Neural progenitor cell (in vitro differentiated cells): ENCODE measurements at places on chromosomes 6 and 20. TPM values are rescaled to one million over a fixed set of nuclear protein-coding genes. Genes with fewer than 3 reads are reported as not detected.

Gene ELOVL2
- 5.8 and 9.1 TPM in 2 replicates for total RNA-seq

Gene BEND6
- 0.90 and 2.4 TPM in 2 replicates for total RNA-seq

Gene KIF25
- 1.2 and 1.5 TPM in 2 replicates for total RNA-seq

Gene NMBR
- 0.09 TPM in 1 of 2 replicates, not detected in the other for total RNA-seq

Gene GGTLC1
- not detected in 2 replicates for total RNA-seq

Gene RSPO4
- 0.26 and 1.0 TPM in 2 replicates for total RNA-seq

Gene AHCY
- 184 and 269 TPM in 2 replicates for total RNA-seq

Gene FAM83B
- 5.3 and 6.3 TPM in 2 replicates for total RNA-seq

Gene ECT2L
- total RNA-seq: 0.06 TPM in 1 of 2 replicates, not detected in the other

Gene PAQR8
- total RNA-seq: 16.9 and 17.7 TPM in 2 replicates

Gene DEFB113
- not detected in 2 replicates for total RNA-seq

Gene RAET1L
- not detected in 2 replicates for total RNA-seq

Gene MYLK2
- 0.22 TPM in 1 of 2 replicates, not detected in the other for total RNA-seq

Gene SPATS1
- 0.25 TPM in 1 of 2 replicates, not detected in the other for total RNA-seq

Gene ADISSP
- 17.6 and 42.8 TPM in 2 replicates for total RNA-seq

Gene CLPSL2
- total RNA-seq: 1.4 TPM in 1 of 2 replicates, not detected in the other

Gene SLC17A9
- 0.17 and 0.74 TPM in 2 replicates for total RNA-seq

Gene ADGRF1
- total RNA-seq: not detected in 2 replicates

Gene SLC29A1
- 34.8 and 69.7 TPM in 2 replicates for total RNA-seq

Gene NKX2-2
- total RNA-seq: not detected in 2 replicates

Gene TSBP1
- not detected in 2 replicates for total RNA-seq

Gene DEFB132
- not detected in 2 replicates for total RNA-seq

Gene RGS17
- 4.8 and 8.1 TPM in 2 replicates for total RNA-seq

Gene PTK7
- total RNA-seq: 68.0 and 155 TPM in 2 replicates

Gene LRRN4
- not detected in 2 replicates for total RNA-seq

Gene GHRH
- total RNA-seq: 3.2 TPM in 1 of 2 replicates, not detected in the other
